GM12891 (cell line): ENCODE measurements at places on chromosomes 4 and X.

DNA sequence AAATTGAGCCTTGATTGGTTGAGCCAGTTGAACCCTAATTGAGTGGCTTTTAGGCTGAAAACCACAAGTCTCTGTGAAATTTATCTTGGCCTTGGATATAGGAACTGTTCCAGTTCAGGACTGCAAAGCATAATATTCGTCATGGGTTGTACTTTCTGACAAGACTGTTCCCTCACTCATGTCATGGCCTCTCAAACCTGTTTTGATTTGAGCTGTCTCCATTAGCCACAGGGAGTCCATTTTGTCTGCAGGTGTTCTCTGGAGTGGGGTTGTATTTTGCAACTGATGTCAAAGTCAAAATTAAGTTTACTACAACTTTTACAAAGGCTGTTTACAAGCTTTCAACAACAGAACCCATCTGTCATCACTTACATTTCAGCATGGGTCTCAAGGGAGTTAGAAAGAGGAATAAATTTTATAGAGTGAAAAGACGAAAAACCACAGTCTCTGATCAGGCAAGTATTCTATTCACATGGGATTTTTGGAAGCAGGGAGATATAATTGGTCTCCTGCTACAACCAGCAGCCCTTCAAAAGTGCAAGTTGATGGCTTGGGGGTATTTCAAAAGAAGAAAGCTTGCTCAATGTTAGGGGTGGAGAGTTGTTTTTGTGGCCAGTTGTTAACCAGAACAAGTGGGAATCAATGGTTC lies 1716.3 kb downstream of the C4orf33 start:
- DNase-seq: no peak

GRCh38 chr4:8592366-8593263 lies at the start of gene CPZ:
CPZ (plus strand) TSS chr4:8592765; CDS start chr4:8592834, 69 bp downstream.
- DNase-seq: no peak

- no peak for DNase-seq
Measured at GRCh38 chr4:67365661-67366245, 179.6 kb downstream of the CENPC start.

- no peak for DNase-seq
Measured at GRCh38 chr4:1613099-1613495, 71.0 kb downstream of the FAM53A start.

DNA sequence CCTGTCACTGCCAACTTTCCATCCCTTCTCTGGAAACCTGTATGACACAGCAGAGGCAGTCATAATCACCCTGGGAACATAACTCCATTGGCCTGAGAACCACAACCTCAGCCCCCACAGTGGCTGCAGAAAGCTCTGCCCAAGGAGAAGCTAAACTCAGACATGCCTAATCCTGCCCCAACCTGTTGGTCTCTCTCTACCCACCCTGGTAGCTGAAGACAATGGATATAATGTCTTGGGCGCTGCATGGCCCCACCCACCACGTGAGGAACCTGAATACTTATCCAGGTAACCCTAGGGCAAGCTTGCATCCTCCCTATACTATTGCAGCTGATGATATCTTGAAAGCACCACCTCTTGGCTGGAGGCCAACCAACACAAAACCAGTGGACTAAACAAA lies 225.2 kb downstream of the TEX13C start:
- no peak for DNase-seq

DNA sequence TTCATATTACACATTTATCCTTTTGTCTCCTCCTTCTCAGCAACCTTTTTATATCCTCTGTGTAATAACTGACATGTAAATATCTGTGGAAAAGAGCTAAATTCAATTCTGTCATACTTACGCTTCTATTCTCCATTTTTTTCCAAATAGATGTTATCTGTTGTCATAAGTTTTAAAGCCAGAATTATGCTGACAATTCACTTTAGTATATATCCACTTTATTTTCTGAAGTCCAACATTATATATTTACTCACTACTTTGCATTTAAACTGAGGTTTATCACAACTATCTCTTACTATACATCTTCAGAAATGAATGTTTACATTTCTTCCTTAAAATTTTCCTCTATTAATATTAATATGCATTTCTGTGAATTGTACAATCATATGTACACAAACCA lies 247.9 kb upstream of the PCDH10 start:
- DNase-seq: no peak

DNA sequence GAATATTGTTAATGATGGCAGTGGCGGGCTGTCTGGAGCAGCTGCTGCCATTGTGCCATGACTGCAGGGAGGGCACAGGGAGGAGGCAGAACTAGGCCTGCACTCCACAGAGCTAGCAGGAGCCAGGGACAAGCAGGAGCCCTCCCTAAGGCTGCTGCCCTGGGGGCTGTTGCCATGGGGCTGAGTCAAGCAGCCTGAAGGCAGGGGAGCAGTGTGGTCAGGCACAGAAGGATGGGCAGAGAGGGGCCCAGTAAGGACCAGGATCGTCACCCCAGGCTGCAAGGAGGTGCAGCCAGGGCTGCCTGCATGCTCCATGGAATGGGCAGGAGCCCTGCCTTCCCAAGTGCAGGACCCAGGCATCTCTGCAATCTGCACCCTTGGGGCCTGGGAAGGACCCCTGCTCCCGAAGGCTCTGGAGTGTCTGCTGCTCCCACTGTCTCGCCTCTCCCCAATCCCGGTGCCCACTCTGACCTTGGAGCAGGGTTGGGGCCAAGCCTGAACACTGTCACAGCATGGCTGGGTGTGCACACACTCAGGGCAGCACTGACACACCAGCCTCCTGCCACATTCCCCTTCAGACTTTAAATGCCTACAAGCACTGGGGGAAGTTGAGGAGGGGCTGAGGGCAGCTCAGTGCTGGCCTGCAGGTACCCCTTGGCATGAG lies 98.3 kb upstream of the GALNTL6 start:
- no peak for DNase-seq

DNA sequence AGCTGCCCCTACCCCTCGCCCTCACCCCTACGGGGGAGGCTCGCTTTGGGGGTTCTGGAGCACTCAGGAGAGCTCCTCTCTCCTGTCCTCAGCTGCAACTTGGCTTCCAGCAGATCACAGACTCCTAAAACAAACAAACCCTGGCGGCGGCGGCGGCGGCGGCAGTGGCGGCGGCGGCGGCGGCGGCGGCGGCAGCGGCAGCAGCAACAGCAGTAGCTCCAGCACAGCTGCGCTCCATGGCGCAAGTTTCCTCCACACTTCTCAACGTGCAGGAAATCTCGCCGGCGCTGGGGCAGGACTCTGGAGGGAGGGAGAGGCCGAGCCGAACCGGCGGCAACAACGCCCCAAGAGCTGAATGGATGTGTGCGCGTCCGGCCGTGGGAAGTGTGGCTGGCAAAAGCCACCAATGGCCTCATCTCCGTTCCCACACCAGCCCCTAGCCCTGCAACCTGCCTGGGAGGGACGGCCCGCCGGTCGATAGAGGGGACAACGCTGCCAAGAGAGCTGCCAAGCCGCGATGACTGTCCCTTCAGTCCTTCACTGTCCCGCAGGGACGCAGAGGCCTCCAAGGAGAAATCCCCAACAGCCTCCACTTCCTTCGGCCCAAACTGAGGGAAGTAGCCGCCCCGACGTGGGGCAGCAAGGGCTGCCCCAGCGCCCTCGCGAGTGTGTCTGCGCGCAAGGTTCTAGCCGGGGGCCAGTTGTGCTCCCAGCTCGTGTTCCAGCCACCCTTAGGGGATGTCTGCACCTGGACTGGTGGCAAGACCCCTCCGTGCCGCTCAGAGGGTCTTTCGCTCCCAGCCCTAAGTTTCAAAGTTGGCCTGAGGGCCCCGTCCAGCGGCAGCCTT lies 775 bp downstream of the SHROOM4 start:
- no peak for DNase-seq

DNA sequence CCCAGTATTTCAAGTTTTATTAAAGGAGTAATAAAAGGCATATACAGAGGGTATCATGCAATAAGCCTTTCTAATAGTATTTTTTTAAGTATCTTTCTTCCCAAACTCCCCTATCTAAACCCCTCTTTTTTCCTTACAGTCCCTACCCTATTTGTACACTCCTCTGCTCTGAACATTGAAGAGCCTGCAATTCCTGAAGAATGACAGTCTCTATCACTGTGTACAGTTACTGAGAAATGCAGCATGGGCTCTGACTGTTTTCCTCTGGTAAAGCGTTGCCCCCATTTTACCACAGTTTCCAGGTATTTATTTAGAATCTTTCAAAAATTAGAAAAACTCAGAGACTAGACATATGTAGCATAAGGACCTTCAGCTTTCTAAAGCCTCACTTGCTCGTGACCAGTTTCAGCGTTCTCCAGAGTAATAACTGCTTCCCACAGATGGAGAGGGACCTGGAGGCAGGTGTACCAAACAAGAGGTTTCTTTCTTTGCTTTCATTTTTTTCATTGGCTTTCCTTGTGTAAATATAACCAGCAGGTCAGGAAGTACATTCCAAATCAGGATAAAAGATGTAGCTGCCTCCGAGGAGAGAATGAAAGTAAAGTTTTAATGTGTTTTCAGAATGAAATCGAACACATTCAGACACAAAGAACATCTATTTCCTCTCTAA lies 230.8 kb downstream of the CFAP299 start:
- no peak for DNase-seq

DNA sequence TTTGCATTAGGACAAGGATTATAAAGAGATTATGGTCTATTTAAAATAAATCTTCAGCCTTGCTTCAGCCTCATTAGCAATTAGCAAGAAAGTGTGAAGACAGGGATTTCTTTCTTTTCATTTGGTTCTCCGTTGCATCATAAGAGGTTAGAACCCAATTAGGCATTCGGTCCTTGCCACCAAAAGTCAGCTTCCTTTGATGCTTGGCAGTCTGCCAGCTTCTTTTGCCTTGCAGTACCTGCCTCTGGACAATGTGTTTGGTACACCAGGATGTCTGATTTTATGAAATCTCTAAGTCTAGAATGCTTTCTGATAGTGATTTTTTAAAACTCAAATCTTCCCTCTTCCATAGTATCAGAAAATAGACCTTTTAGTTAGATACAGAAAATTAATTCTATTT lies 12.4 kb downstream of the SMIM20 start:
- no peak for DNase-seq

- no peak for DNase-seq
Measured at GRCh38 chrX:111492085-111492484, 19.4 kb upstream of the SERTM2 start.

- DNase-seq: no peak
Measured at GRCh38 chr4:81698538-81699296, 227.0 kb upstream of the RASGEF1B start.

- DNase-seq: no peak
Measured at GRCh38 chr4:164542431-164542830, 211.5 kb upstream of the SMIM31 start.

GRCh38 chr4:159252491-159252890 lies 149.6 kb downstream of the RAPGEF2 start:
- DNase-seq: no peak

- DNase-seq: no peak
Measured at GRCh38 chr4:52247941-52248340, 196.8 kb downstream of the SPATA18 start.

GRCh38 chrX:98654565-98654964 lies 1755.5 kb downstream of the PCDH19 start:
- DNase-seq: no peak

GRCh38 chr4:130747842-130748241 lies 1651.9 kb downstream of the C4orf33 start:
- no peak for DNase-seq

DNA sequence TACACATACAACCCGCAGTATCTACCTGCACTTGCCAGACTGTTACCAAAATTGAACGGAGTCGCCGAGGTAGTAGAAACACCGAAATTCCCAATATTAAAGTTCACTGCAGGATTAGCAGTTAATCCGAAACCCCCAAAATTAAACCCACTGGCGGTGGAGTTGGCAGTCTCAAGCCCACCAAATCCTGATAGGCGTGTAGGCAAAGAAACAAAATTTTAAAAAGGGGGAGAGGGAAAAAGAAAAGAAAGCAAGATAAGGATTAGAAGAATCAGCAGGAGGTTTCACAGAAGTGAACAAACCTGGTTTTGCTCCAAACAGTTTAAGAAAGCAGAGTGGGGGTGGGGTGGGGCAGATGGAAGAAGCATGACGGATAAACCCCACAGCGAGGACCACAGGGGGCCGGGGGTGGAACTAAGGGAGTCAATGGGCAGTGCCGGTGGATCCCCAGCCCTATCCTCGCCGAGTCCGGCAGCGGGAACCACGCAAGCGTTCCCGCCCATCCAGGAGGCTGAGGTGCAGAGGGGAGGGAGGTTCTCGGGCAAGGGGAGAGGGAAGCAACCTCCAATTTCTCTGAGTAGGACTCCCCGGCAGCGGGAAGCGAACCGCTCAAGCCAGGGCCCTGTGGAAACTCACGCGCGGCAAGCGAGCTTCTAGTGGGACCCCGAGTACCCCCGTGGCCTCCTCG lies 599 bp downstream of the NUP54 start:
- DNase-seq: peak; percentile 32

DNA sequence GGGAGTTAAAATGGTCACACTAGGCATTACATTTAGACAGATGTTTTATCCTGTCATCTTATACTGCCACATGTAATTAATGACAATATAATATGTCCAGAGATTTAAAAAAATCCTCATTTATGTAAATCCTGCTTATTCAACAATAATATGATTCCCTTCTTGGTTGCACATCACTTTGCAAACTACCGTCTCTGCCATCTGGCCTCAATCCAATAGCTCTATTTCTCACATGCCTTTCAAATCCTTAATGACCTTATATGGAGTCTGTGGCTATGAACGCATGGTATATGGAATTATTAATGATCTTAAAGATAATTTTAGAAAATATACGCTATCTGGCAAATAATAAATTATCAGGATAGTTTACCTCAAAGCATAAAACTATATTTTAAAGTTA lies 144.5 kb downstream of the NPNT start:
- DNase-seq: no peak

GRCh38 chrX:133697656-133698055 lies 282.4 kb upstream of the GPC4 start:
- no peak for DNase-seq

DNA sequence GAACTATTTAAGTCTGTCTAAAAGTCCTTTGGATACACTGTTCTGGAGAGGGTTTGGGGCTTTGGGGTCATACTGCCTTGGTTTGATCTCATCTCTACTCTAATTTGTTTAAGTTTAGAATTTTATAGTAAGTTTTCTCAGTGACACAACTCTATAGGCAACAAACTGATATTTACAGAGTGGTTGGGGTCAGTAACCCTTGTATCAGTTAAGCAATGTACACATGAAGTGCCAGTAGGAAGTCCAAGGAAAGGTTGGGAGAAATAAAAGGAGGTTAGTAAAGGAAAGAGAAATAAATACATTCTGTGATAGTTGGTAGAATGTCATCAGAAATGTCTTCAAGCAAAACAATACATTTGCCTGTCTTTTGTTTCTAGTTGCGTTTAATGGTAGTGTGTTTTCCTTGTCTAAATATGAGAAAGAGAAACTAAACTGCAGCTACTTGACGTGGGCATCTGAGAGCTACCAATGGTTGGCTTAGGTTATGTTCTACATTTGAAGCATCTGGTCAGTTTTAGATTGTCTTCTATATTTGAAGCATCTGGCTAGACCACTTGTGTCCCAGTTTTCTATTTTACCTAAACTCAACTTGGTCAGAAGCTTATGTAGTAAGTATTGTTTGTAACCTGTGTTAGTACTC lies 6.9 kb downstream of the ATP7A start:
- no peak for DNase-seq

DNA sequence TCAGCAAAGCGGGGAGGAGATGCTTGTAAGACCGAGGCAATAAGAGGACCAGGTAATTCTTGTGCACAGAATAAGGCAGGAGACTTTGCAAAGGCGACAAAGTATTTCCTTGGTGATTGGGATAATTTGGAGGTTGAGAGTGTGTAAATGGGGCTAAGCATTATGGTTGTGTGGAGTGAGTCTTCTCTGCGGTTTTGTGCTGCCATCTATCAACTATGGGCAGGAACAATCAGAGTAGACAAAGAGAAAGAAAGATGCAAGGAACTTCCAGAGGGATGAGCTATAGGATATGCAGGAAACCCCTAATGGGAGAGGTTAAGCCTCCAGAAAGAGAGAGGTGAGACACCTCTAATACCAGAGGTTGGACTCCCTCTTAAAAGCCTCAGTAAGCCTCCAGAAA lies 339.8 kb downstream of the PAPSS1 start:
- no peak for DNase-seq
